ENCODE measurements at places on chromosomes 3 and 15.

GRCh38 chr3:186540835-186541226, 3.3 kb downstream of the CRYGS start:
- no peak for DNase-seq

- no peak for DNase-seq
These were observed 29.6 kb upstream of the SECISBP2L start for GRCh38 chr15:49075881-49076280.

DNA sequence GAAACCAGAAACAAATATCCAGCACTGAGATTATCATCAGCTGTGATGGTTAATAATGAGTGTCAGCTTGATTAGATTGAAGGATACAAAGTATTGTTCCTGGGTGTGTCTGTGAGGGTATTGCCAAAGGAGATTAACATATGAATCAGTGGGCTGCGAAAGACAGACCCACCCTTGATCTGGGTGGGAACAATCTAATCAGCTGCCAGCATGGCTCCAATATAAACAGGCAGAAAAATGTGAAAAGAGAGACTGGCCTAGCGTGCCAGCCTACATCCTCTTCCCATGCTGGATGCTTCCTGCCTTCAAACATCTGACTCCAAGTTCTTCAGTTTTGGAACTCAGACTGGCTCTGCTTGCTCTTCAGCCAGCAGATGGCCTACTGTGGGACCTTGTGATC, 869.5 kb downstream of the SI start:
- no peak for DNase-seq

DNA sequence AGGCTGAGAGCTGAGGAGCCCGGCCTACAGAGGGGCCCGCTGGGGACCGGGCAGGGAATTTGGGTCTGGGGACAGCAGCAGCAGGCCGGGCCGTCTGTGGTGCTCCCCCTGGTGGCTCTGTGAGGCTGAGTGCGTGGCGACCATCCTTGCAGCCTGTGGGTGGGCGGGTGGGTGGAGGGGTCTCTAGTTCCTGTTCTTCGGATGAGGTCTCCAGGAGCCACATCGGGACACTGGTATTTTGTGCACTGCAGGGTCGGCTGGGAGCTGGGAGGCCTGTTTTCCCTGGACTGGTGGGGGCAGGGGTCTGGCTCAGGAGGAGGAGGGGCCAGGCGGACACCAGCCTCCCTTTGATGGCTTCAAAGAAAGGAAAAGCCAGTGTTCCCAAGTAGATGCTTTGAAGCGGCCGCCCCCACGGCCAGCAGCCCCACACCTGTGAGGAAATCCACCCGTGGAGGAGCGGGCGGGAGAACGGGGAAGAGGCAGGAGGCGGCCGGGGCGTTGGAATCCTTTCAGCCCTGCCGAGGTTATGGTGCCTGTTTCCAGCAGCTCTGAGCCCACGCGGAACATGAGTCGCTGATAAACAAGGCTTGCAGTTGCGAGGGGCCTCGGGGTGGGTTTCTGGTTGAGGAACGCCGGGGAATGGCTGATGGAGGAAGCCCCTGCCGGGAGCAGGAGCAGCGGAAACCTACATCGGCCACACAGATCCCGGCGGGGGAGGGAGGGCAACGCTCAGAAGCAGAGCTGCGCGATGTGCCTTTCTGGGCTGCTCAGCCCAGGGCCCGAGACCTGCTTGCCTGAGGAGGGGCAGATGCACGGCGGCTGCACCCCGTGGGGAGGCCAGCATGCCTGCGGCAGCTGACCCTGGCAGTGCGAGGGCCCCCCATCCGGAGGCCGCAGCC, 154.3 kb downstream of the NSMCE3 start:
- DNase-seq: no peak

- no peak for DNase-seq
These were observed 28.9 kb upstream of the ZNF385D start for GRCh38 chr3:21779909-21780308.

GRCh38 chr3:149284034-149284433, 49.4 kb downstream of the TM4SF18 start:
- no peak for DNase-seq

GRCh38 chr3:119647171-119647570, 13.2 kb downstream of the POPDC2 start:
- DNase-seq: no peak

GRCh38 chr15:59273234-59273633, 66.6 kb downstream of the LDHAL6B start:
- no peak for DNase-seq

GRCh38 chr3:190552969-190553759, 39.3 kb downstream of the IL1RAP start:
- no peak for DNase-seq

- no peak for DNase-seq
These were observed 31.6 kb downstream of the DNAJB8 start for GRCh38 chr3:128435058-128435457.

DNA sequence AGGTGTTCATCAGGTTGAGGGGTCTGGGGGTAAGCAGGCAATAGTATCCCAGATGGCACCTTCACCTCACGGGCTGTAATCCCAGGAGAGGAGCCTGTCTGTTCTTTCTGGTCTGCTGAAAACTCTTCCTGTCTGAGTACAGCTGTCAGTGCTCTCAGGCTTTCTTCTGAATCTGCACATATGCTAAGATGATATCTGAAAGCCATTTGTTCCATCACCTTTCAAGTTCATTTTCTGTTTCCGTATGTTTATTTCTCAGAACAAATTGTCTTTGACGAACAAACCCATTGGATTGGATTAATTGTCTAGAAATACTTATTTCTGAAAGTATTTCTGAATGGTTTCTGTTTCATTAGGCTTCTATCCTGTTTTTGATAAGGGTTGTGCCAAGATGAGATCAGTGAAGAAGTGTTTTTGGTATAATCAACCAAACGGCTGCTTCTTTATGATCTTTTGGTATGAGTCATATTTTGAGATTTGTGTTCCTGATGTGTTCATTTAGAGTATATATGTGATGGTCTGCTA, 13.3 kb downstream of the ZNF592 start:
- no peak for DNase-seq

GRCh38 chr3:49255112-49255511, 21.9 kb downstream of the C3orf62 start:
- no peak for DNase-seq

DNA sequence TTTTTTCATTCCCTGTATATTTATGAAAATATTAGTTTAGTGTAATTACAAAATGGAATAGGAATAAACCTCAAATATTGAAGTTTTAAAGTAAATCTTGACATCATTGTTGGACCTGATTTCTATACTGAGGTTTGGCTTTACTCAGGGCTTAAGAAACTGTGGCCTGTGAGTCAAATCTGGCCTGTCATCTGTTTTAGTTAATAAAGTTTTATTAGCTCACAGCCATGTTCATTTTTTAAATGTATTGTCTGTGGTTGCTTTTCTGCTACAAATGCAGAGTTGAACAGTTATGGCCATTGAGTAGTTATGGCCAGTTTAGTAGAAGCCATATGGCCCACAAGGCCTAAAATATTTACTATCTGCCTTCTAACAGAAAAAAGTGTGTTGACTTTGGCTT, 80.7 kb downstream of the DIPK2A start:
- DNase-seq: no peak

DNA sequence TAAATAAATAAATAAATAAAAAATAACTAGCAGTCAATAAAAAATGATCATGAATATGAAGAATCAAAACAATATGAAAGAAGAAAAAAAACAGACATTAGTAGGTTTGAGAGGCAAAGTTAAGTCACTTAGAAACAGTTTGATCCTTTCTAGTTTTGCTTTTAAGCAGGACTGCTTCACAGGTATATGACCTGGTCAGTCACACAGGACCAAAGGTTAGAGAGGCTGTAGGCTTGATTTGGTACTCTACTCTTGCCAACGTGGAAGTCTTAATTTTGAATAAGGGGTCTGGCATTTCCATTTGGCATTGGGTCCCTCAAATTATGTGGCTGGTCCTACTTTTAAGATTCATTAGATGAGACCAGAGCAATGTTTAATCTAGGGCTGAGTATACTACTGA, 441.7 kb upstream of the NECTIN3 start:
- no peak for DNase-seq

GRCh38 chr3:42443292-42443691, 32.9 kb upstream of the LYZL4 start:
- DNase-seq: no peak
